ENCODE measurements at places on chromosomes 1 and 21.

DNA sequence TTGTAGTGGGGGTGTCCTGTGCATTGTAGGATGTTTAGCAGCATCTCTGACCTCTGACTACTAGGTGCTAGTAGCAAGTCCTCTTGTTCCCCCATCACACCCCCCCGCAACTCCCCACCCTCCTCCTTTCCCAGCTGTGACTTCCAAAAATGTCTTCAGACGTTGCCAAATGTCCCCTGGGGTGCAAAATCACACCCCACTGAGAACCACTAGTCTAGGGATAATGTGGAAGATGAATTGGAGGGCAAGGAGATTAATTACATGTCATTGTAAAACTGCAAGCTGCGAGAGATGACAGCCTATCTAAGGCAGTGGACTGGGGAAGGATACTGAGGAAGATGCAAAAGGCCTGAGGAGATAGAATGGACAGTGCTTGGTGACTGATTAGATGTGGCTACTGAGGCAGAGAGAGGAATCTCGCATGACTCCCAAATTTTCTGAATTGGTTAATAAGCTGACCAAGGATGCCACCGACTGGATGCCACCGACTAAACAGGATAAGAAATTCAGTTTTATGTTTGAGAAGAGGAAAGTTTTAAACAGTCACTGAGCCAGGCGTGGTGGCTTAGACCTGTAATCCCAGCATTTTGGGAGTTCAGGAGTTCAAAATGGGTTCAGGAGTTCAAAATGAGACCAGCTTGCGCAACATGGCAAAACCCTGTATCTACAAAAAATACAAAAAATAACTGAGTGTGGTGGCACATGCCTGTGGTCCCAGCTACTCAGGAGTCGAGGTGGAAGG is 3.1 kb upstream of the JAK1 start:
- no peak for DNase-seq

DNA sequence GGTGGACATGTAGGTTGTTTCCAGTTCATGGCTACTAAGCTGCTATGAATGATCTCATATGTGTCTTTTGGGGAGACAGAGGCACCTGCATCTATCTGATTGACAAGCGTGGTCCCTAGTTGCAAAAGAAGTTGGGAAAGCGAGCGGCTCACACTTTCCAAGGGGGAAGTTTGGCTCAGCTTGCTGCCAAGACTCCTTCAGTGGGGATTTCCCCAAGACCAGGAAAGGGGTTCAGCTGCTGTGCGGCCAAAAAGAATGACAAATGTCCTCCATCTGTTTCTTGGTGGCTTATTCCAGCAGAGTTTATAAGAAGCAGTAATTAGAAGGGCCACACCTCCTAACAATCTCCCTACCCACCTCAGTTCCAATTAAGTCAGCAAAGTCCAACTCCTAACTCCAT is 128.5 kb upstream of the GALNT2 start:
- no peak for DNase-seq

DNA sequence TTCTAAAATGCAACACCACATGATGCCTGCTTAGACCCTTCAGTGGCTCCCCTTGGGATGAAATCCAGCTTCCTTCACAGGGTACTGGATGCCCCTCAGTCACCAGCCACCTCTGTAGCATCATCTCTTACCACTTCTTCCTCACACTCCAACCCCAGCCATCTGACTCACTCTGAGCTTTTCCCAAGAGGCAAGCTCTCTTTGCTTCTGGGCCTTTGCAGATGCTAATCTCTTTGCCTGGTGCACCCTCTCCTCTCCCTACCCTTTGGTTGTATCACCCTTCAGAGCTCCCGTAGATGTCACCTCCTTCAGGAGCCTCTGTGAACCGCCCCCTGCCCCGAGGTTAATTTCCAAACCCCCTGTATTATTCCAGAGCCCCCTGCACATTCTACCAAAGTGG is 164.8 kb upstream of the ZC3H12A start:
- DNase-seq, result no peak

GRCh38 chr1:235527196-235527814 is 23.1 kb upstream of the B3GALNT2 start:
- no peak for DNase-seq

DNA sequence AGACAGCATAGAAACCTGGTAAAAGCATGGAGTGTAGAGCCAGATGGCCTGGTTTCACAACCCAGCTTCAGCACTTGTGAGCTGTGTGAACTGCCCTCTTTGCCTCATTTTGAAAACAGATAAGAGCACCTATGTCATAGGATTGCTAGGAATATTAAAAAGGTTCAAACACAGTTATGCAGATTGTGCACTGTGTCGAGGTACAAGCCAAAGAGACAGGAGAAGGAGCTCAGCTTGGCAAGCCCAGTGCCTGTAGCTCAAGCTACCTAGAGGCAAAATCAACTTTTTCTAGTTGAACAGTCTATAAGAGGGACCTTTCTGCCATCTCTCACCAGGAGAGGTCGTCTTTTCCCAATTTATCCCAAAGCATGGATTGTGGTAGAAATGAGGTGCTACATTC is 5.0 kb downstream of the CHODL start:
- no peak for DNase-seq

DNA sequence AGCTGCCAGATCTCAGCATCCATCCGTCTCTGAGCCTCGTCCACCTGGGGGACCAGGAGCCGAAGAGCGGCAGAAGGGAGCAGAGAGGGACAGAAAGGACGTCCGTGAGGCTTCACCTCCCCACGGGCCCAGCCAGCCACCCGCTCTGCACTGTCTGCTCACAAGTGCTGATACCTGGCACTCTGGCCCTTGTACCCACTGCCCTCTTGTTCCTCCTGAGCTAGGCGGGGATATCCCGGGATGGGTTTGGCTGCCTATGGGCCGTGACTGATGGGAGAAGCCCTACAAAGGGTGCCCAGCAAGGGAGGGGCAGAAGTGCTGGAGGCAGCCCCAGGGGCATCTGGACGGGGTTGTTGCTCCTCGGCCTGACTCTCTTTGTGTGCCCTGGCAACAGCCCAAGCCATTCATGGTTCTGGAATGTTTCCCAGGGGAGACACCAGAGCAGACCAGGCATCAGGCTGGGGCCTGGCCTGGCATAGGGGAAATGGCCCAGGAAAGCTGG is 57.6 kb downstream of the LDLRAD2 start:
- DNase-seq, result no peak

GRCh38 chr1:47262787-47263413 is 30.9 kb upstream of the TAL1 start:
- DNase-seq, result no peak

DNA sequence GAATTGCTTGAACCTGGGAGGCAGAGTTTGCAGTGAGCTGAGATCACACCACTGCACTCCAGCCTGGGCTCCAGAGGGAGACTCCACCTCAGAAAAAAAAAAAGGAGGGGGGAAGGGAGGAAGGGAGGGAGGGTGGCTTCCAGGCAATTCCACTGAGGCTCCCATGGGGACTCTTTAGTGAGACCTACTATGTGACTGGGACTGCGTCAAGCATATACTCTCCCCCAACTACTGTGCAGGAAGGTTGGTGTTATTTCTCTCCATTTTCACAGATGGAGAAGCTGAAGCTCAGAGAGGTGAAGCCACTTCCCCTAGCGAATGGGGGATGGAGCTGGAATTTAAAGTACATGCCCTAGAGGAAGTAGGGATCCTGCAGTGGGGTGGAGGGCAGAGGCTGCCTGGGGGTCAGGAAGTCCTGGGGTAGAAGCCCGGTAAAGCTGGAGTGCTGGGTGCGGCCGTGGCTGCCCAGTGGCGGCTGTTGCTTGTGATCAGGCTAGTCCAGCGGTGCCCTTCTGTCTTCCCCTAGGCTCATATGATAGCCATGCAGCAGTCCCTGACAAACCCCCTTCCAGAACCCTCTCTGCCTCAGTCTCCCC is 40.3 kb downstream of the RAP1GAP start:
- DNase-seq, result no peak

- DNase-seq, result no peak
These were observed 22.4 kb upstream of the CHRM3 start for GRCh38 chr1:239363930-239364329.

GRCh38 chr1:7220712-7221252 is 435.5 kb downstream of the CAMTA1 start:
- no peak for DNase-seq

GRCh38 chr21:42027822-42028765 is 17.9 kb upstream of the ZBTB21 start:
- no peak for DNase-seq

- no peak for DNase-seq
These were observed 11.3 kb upstream of the RIPK4 start for GRCh38 chr21:41777951-41778815.

DNA sequence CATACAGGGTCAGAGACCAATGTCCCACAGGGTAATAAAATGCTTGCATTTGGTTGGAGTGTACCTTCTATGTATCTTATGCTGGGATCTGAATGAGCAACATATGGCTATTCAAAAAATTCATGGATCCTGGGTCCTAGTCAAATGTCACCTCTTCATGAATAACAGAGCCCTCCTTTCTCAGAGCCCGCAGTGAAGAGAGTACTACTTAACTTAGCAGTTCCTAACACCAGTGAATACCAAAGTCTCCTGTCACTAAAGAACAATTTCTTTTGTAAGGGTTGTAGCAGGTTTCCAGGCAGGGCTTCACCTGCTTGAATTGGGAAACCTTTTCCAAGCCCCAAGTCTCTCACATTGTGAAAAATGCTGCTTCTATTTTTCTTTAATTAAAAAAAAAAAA is 483.0 kb upstream of the DEPDC1 start:
- DNase-seq, result no peak

- no peak for DNase-seq
These were observed 9.3 kb downstream of the SLAMF7 start for GRCh38 chr1:160748181-160748877.

- no peak for DNase-seq
These were observed 3.4 kb upstream of the OR10K1 start for GRCh38 chr1:158458263-158458662.

- no peak for DNase-seq
These were observed 5.1 kb upstream of the OLIG1 start for GRCh38 chr21:33064623-33065390.

GRCh38 chr1:160981584-160982411 is 27.2 kb upstream of the ITLN2 start:
- DNase-seq, result peak; percentile 44

DNA sequence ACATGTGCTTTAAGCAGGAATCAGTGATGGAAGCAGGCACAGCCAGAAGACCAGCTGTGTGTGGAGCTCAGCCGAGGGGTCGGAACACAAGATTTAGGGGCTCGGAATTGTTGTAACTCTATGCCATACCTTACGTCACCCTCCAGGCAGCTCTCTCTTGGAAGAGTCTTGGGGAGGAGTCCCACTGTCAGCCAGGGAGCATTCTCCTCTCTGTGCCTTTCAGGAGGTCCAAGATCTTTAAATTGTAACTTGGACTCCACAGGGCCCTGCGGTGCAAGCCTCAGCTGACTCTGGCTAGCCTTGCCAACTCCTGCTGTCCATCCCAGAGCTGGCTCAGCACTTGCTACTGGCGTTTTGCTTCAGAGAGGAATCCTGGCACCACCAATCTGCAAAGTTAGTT is 26.4 kb upstream of the ROR1 start:
- no peak for DNase-seq

DNA sequence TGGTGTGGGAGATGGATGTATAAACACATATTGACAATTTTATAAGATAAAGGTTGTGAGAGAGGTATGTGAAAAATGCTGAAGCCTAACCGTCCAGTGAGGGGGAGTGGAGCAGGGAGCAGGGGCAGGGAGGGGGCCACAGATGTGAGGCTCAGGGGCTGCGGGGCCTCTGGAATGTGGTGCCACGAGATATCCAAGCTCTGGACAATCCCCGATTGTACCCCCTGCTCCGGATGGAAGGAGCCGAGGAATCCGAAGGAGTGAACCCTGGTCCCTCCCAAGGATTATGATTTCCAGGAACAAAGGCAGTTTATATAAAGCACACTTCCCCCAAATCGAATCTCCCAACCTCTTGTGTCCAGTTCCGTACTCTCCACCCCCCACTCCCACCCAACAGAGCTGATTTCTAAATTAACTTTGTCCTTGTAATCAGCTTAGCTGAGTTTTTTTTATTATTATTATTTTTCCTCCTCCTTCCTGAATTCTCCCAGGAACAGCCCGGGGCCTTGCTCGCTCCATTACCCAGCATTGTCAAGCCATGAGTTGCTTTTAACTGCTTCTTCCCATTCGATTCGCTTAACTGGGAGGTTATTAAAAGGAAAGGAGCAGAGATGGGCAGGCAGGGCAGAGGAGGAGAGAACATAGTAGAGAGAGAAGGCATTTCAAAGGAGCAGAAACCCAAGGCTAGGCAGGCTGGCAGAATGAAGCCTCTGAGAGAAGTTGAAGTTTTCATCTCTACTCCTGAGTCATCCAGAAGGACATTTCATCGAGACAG is 9.4 kb downstream of the KIRREL1 start:
- no peak for DNase-seq

GRCh38 chr1:245587435-245588115 is 432.8 kb downstream of the KIF26B start:
- DNase-seq, result no peak

GRCh38 chr1:244654108-244655038 is 1.4 kb downstream of the DESI2 start:
- DNase-seq, result no peak

DNA sequence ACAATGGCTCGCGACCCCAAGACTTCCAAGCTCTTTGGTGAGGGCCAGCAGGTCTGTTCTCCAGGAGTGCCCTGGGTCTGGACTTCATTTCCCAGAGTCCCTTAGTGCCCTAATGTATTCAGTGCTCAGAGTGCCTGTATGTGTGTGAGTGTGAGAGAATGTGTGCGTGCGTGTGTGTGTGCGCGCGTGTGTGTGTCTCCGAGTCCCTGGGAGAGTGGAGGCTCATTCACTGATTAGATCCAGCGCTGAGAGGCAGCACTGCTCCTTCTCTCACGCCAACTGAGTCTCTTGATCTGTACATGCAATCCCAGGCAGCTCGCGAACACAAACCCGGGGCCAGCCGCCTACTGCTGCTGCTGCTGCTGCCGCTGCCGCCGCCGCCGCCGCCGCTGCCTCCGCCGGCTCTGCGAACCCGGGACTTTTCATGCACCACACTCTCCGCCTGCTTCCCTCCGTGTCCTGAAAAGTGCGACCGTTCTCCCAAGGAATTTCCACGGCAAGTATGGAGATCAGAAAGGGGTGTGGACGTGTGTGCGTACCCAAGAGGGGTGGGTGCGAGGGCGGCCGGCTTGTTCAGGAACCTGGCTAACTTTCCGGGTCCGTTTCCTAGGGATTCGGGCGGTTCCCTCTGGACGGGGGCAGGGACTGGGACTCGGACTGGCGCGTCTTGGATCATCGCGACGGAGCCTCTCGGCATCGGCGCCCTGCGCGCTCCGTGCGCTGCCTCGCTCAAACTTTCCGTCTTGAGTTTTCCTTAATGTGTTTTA is at the start of gene RNF220:
RNF220 (plus strand) TSS at position 225 of the 767 bp plus-strand sequence.
- DNase-seq, result peak; percentile 55

All from activated naive CD8-positive, alpha-beta T cell treated with anti-CD3 and anti-CD28 coated beads, Interleukin-2, amount 10 ng/mL, durations not matched to agents 7 days and 5 days (primary cell).